ENCODE measurements at places on chromosomes 3 and 15.

DNA sequence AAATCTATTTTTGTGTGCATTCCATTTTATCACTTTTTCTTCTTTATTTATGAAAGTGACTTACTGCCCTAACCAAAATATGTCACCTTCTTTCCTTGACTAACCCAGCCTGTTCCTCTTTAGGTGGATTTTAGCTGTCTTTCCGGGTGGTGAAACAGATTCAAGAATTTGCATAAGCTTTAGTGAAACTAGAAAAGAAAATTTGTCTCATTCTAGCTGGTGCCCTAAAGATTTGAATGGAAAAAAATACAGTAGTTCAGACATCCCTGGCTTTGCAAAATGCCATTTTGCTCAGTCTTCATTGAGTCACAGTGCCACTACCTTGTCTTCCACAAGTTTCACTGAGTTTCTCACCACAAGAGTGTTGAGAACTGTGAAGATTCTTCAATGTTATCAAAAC lies 28.2 kb upstream of the CCDC50 start:
- no peak for DNase-seq

DNA sequence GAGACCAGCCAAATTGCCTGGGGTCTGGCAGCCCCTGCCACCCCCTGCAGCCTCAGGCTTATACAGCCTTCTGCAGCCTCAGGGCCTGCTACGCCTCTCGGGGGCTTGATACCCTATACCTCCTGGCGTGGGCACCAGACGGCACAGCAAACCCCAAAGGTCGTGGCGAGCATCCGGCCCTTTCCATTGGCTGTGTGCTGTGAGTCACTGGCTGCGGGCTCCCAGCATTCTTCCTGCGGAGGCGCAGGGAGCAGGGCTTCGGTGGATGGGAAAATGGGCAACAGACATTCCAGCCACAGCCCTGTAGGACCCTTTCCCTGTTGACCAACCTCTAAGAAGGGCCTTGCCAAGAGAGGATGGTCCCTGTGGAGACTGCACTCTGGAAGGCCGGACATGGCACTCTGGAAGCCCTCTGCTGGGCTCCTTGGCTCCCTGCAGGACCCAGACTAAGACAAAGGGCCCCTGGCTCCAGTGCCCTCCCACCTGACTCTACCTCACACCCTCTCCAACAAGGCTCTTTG lies 59.6 kb downstream of the ITGA11 start:
- peak; percentile 2 for DNase-seq

DNA sequence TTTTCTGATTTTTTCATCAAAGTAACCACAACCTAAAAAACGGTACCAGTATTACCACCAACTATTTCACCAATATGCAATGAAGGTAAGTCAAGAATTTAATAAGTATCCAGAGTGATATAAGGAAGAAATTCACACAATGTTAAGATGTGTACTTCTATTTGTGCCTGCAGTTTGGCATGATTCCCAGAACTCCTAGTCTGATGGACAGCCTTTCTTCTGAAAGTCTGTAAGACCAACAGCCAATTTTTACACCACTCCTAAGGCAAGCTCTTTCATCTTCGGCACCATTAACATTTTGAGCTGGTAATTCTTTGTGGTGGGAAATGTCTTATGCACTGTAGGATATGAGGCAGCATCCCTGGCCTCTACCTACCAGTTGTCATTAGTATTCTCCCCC lies 108.3 kb downstream of the VPS13C start:
- DNase-seq = peak; percentile 5

DNA sequence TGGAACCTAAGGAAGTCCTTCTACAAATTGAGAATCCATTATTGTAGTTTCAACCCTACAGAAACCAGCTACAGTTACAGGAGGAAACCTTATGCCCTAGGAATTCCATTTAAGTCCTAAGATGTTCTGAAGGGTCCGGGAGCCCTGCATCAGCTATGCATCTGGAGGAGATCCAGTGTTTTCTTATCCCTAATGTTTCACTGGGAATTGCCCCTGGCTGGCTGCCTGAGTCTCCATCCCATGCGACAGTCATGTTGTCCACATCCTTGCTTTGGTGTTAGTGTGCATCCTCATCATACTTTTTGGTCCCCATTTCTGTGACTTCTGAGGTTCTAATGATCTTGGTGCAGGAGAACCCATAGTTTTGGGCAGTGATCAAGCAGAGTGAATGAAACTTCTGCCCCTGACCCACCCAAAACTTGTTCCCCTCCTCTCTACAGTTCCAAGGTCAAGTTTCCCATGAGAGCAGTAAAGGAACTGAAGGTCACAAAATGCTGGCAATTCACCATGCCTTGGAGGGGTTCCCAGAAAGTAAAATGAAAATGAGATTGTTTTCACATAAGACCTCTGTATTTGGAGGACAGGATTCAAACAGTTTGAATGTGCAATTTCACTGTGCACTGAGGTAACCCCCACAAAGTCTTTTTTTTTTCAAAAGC lies 121.9 kb upstream of the PHLDB2 start:
- no peak for DNase-seq

GRCh38 chr3:2130726-2131125 lies 32.1 kb downstream of the CNTN4 start:
- DNase-seq = no peak

- DNase-seq = peak; percentile 62
These were observed 88.9 kb downstream of the CLSTN2 start for GRCh38 chr3:140023616-140024530.

DNA sequence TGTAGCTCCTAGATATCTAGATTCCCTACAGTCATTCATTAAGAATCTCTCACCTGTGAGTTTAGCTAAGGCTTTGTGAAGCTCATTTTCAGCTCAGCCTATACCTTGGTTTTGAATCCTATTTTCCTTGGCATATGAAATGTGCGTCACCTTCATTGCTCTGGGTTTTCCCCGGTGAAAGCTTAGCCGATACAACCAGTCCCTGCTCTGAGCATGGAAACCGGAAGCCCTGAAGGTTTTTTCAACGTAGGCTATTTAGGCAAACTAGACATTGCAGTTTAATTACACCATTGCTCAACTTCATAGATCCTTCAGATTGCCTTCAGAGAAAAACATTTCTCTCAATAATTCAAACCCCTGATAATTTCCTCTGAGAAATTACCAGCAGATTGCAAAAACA lies 206.8 kb upstream of the TPRG1 start:
- no peak for DNase-seq

- DNase-seq = no peak
These were observed 318.4 kb upstream of the GOLIM4 start for GRCh38 chr3:168414149-168414548.

GRCh38 chr3:34856081-34856947 lies 783.0 kb upstream of the ARPP21 start:
- no peak for DNase-seq

DNA sequence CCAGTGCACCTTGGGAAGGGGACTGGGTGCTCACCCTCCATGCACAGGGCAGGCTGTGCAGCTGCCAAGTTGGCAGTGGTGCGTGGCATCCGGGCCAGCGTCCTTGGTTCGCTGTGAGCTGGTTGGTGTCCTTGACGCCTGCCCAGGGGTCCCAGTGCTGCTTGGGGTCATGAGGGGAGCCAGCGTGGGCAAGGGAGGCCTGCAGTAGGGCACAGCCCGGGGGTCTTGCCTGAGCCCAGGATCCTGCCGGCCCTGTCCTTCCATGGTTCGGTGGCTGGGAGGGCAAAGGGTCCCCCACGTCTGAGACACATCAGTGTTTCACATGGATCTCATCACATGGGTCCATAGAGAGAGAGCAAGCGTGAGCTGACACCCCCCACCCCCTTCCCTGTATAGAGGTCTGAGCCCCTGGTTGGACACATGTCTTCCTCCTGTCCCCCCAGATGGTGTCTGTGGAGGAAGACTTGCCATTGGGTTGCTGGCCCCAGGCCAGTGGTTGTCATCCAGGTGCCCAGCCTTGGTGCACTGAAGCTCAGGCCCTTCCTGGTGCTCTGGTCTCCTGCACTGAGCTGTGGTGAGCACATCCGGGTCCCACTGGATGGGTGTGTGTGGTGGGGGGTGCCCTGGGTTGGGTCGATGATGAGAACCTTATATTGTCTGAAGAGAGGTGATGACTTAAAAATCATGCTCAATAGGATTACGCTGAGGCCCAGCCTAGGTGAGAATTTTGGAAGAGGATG lies 232.3 kb downstream of the SNRPN start:
- DNase-seq = no peak

DNA sequence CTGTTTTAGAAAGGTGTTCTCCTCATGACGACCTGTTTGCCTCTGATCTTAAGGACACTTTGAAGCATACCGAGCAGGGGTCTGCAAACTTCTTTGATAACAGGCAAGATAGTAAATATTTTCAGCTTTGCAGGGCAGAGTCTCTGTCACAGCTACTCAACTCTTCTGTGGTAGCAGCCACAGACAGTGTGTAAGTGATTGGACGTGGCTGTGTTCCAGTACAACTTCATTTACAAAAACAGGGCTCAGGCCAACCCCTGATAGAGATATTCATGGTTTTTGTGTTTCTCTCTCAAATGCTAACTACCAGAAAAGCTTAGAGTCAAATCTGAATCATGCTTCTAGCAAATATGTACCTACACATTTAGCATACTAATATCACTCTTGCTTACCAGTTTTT lies 51.5 kb downstream of the TGFBR2 start:
- DNase-seq = peak; percentile 9

GRCh38 chr3:3315846-3316245 lies 136.4 kb upstream of the CRBN start:
- DNase-seq = no peak

- DNase-seq = no peak
These were observed 110.0 kb upstream of the PLSCR5 start for GRCh38 chr3:146715170-146715569.

- DNase-seq = peak; percentile 71
These were observed 53.2 kb downstream of the CCDC54 start for GRCh38 chr3:107430214-107430995.

DNA sequence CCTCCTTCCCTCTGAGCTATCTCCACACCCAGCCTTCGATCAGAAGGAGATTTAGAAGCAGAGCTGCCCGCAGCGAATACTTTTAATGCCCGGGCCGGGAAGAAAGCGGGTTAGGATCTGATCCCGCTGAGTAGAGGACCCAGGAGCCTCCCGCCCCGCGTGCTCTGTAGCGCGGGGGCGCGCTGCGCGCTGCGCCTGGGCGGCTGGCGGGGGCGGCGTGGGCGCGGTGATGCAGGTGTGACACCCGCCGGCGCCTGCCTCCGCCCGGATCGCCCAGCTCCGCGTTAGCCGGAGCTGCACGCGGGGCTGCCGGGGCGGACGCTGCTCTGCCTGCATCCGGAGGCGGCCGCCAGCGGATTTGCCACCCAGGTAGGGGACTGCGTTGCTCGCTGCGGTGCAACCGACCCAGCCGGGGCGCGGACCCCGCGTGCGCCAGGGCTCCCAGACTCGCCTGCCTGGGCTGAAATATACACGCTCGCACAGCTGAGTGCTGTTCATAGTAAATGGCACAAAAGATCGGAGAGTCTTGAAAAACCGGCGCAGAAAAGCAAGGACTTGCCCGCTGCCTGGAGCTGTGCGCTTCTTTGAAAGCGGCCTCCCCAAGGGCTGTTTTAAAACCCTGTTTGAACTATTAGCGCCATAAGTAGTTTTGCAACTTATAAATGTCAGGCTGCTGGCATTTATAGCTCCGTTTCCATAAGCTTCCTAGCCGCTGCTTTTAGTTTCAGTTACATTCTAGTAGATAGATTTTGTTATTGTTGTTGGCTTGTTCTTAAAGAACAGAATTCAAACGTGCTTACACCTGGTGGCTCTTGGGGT lies at the start of gene SV2B:
Gene SV2B, plus strand, starts transcription at position 263 of the 819 bp plus-strand sequence. CDS start 126,007 bp downstream, outside the sequence.
- DNase-seq = no peak

GRCh38 chr3:118960876-118961450 lies 73.7 kb downstream of the IGSF11 start:
- no peak for DNase-seq

GRCh38 chr3:126706631-126707030 lies 2.6 kb downstream of the CHCHD6 start:
- DNase-seq = no peak

DNA sequence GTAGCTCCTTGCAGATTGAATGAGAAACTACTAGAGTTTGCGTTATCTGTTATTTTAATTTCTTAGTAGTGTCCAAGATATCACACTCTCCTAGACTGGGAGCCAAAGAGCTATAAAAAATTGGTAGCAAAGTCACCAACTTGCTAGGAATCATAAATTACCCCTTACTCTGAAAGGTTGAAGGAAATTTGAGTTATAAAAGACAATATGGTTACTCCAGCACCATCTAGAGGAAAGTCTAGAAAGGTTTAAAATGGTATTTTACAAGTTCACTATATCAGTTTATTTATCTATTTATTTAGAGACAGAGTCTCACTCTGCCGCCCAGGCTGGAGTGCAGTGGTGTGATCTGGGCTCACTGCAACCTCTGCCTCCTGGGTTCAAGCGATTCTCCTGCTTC lies 121.6 kb downstream of the RBPMS2 start:
- DNase-seq = no peak

DNA sequence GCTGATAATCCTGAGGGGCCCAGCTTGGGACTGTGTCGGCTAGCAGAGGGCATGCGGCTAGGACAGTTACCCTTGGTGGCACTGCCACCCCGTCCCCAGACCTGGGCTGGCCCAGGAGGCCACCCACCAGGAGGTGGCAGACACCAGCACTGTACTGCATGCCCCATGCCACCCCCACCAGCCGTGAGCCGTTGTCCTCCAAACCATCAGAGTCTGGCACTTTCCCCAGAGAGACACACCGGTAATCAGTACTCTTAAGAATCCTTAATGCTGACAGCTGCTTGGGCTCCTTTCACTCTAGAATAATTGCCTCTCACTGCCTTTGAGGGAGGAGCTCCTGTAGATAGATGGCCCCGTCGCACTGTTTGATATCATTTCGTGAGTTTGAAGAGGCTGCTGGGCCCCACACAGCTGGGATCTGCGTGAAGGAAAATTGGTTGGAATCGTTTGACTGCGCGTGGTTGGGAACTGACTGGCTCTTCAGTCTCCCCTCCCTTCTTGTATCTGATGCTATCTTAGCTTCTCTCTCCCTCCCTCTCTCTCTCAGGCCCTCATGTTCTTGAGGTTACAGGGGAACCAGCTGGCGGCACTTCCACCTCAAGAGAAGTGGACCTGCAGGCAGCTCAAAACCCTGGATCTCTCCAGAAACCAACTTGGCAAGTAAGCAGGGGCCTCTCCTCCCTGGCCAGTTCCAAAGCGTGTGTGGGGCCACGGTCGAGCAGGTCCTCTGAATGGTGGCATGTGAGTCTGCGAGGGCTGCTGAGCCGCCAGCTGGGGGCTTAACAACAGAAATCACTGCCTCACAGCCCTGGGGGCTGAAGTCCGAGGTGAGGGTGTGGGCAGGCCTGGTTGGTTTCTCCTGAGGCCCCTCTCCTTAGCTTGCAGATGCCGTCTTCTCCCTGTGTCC lies 94.9 kb downstream of the LRRK1 start:
- DNase-seq = no peak

DNA sequence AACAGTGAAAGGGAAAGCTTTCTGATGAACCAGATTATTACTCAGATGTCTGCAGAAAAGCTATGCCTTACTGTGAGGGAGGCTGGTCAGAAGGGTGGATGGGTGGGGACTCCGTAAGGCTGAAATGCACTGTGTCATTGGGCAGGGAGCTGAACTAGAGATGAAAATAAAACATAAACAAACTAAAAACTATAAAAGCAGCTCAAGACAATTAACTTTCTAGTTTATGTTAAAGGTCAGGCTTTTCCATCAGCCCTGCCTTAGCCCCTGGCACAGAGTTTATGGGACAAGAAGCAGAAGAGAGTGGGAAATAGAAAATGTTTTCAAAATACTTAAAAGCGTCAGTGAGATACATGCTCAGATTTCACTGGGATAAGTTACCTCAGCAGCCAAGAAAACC lies 310.0 kb upstream of the UBE2E2 start:
- no peak for DNase-seq
